Upper lobe of left lung (tissue), 6 donors: ENCODE measurements at places on chromosomes 12 and 14. TPM values are rescaled to one million over a fixed set of nuclear protein-coding genes. Genes with fewer than 3 reads are reported as not detected.

The GALNT4 gene
- total RNA-seq = 7.9 TPM

The NID2 gene
- 4.9 TPM for total RNA-seq

The P2RX2 gene
- total RNA-seq = not detected

The ACOT4 gene
- not detected for total RNA-seq

The CCDC177 gene
- total RNA-seq = not detected

The SLC16A7 gene
- 35.6 TPM for total RNA-seq

The C1R gene
- 165 TPM for total RNA-seq

The KLHL33 gene
- not detected for total RNA-seq

The TCTN2 gene
- 10.4 TPM for total RNA-seq

The GOLGA5 gene
- total RNA-seq = 34.7 TPM

The RPS26 gene
- 54.3 TPM for total RNA-seq

The DNAH10 gene
- 0.31 TPM for total RNA-seq
